ENCODE measurements at places on chromosomes 16 and 17.

- DNase-seq = no peak
Observed at GRCh38 chr17:1486802-1487695, 5.4 kb downstream of the MYO1C start.

GRCh38 chr16:27853101-27853500 is 210.4 kb downstream of the GSG1L start:
- no peak for DNase-seq

- DNase-seq = peak; percentile 34
Observed at GRCh38 chr17:50213026-50214022, 11.9 kb upstream of the COL1A1 start.

- no peak for DNase-seq
Observed at GRCh38 chr17:32484628-32485027, 2.2 kb upstream of the CDK5R1 start.

DNA sequence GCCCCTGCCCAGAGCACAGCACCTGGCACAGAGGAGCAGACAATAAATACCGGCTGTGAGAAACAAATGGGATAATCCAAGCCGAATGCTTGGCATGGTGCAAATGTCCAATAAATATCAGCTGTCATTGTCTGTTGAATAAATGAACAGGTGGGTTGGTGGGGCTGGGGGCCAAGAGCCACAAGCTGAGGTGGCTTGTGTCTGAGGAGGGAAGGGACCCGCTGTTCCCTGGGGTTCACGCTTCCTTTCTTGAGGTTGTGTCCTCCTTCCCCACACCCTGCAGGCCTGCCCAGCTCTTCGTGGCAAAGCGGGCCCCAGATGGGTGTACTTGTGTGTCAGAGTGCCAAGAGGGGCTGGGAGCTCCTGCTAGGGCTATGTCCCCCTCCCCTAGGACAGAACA is 38.6 kb downstream of the ARHGAP27 start:
- no peak for DNase-seq

DNA sequence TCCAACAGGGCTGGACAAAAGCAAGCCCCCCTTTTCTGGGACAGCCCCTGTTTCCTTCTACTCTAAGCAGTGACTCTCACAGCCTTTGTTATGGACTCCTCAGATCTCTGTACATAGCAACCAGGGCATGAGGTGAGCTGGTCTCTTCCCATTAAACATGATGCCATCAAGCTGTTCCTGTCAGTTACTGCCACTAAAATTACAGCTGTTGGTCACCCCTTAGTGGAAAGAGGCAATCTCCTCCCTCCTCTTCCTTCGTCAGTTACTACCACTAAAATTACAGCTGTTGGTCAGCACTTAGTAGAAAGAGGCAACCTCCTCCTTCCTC is 95.2 kb upstream of the SMIM36 start:
- DNase-seq = no peak

DNA sequence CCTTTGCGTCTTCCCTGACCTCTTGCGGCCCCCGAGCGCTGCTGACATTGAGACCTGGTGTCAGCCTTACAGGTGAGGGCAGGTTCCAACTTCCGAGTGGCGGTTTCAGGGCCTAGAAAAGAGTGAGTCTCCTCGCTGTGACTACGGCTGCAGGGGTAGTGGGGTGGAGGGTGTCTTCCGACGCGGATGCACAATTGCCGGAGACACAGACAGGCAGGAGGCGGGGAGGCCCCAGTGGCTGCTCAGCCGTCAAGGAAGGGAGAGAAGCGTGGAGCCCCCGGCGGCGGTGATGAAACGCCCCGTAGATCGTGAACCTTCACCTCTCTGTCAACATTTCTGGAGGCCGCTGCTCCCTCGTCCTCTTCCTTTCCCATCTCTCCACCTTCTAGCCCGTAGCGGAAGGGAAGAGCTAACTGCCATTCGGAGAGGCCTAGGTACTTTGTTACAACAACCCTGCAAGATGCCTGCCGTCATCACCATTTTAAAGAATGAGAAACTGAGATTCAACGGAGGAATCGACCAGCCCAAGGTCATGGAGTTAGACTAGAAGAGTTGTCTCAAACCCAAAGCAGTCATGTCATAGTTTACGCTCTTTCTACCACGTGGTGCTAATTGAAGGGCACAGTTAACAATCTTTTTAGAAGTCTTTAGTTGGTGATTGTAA is 485 bp downstream of the DNAJA3 start:
- DNase-seq = no peak

DNA sequence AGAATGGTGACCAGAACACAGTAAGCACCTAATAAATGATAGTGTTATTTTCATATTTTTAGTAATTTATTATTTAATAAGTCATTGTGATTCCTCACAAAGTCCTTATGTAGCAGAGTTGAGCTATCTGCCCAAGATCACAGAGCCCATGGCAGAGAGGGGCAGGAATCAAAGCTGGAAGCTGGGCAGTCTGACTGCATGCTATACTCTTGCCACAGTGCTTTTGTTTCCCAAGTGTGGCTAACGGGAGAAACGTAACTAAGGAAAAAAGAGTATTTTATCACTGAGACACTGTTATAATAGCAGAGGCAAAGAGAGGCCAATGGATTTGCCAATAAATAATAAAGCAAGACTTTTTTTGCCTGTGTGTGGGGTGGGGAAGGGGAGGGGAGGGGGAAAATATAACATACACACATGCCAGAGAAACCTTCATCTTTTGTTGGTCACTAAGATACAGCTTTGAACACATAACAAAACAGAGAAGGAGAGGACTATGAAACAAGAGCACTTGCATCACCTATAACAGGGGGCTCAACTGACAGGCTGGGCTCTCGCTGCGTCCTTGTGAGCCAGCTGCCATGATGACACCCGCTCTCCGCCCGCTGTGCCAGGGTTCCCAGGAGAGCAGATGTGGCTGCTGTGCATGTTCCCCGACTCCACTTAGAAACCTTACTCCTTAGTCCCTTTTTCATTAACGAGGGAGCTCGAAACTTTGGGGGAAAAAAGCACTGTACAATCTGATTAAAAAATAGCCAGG is 10.1 kb downstream of the CSNK2A2 start:
- no peak for DNase-seq

GRCh38 chr17:37742116-37742761 is 2.6 kb downstream of the HNF1B start:
- DNase-seq = no peak

- no peak for DNase-seq
Observed at GRCh38 chr17:7897773-7898172, 9.2 kb downstream of the CHD3 start.

DNA sequence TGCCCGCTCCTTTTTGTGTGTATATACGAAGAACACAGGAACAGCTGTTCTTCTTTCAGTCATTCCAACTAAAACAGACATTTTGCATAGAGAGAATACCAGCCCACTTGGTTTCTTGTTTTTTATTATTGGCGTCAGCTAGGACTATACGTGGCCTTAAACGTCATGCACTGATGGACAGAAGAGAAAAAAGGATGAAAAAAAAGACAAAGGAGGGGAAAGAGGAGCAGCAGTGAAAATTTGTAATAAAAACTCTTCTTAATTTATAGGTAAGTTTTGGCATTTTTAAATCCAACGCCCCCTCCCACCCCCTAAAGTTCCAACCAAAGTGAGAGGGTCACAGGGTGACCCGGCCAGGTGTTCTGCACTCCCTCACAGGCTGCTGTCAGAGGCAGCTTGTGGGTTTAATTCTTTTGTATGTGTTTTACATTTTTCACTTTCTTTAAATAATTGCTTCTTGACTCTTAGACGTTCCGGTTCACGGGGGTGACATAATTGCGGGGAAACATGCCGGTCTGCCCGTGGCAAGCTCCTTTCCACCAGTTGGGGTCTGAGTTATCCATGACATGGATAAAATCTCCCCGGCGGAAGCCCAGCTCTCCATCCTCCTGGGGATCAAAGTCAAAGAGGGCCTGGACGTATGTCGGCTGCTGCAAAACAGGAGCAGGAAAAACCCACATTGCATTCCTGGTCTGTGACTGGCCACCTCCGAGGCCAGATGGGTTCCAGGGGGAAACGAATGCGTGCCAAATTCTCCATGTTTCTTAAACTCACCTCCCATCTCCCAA is 30.9 kb upstream of the SLC25A19 start:
- DNase-seq = no peak

DNA sequence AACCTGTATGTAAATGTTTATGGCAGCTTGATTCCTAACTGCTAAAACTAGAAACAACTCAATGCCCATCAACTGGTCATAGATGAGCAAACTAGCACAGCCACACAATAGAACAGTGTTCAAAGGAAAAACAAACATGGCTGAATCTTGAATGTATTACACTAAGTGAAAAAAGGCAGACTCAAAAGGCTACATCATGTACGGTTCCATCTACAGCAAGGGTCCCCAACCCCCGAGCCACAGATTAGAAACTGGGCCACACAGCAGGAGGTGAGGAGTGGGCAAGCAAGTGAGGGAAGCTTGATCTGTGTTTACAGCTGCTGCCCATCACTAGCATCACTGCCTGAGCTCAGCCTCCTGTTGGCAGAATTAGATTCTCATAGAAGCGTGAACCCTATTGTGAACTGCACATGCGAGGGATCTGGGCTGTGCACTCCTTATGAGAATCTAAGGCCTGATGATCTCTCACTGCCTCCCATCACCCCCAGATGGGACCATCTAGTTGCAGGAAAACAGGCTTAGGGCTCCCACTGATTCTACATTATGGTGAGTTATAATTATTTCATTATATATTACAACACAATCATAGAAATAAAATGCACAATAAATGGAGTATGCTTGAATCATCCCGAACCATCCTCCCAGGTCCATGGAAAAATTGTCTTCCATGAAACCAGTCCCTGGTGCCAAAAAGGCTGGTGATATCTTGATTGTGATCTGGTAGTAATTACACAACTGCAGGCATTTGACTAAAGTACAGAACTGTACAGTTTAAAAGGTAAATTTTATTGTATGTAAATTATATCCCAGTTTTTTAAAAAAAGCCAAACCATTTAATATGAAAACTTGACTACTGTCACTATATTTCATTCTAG is 7.7 kb downstream of the CEP20 start:
- no peak for DNase-seq

- DNase-seq = no peak
Observed at GRCh38 chr16:50605733-50606430, 57.7 kb downstream of the NKD1 start.

DNA sequence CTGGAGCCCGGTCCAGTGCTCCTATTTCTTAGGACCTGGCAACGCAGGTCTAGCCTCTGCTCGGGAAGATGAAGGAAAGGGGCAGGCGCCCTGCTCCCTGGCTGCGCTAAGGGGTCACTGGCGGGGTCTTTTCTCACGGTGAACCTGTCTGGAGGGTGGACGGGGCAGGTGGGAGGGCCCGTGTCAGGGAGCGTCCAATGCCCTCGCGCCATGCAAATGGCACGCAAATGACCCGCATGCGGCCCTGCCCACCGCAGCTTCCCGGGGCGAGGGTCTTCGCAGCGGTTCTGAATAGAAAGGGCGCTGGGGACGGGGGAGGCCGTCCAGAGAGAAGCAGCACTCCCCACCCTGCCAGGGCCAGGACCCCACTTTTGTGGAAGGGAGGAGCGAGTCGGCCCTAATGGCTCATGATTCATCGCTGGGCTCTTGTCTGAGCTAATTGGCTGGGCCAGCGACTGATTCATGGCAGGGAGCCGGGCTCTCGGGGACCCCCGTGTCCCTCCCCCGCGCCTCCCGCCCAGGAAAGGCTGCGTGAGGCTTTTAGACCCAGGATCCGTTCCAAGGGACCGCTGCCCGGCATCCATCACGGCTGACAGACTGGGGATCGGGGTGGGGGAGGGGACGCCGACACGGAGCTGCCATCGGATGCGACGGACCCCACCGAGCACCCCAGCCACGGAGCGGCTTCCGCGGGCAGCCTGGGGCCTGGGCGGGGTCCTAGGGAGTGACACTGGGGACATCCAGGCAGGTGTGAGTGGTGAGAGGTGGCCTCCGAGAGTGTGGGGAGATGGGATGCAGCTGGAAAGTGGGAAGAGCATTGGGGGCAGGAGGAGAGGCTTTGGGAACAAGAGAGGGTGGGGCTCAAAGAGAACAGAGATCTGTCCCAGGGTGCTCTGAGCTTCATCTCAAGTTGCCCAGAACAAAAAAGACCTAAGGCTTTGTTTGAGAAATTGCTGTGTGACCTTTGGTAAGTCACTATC is 25.0 kb upstream of the NGFR start:
- no peak for DNase-seq

DNA sequence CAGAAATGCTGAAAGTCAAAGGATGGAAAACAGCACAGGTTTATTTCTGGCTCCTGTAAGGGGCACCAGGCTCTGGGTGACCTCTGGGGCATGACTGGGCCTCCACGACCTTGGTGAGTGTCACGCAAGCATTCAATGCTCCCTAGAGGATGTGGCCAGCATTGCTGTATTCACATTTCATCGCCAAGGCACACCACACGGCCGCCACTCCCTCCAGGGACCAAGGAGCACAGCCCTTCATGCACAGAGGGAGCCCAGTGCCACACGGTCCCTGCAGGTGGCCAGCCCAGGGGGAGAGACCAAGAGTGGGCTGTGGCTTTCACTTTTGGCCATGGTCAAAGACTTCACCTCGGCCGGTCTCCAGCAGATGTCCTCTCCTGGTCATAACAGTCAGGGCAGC is 137.4 kb upstream of the TNRC6C start:
- DNase-seq = no peak

- no peak for DNase-seq
Observed at GRCh38 chr17:57478478-57479250, 222.3 kb downstream of the MSI2 start.

DNA sequence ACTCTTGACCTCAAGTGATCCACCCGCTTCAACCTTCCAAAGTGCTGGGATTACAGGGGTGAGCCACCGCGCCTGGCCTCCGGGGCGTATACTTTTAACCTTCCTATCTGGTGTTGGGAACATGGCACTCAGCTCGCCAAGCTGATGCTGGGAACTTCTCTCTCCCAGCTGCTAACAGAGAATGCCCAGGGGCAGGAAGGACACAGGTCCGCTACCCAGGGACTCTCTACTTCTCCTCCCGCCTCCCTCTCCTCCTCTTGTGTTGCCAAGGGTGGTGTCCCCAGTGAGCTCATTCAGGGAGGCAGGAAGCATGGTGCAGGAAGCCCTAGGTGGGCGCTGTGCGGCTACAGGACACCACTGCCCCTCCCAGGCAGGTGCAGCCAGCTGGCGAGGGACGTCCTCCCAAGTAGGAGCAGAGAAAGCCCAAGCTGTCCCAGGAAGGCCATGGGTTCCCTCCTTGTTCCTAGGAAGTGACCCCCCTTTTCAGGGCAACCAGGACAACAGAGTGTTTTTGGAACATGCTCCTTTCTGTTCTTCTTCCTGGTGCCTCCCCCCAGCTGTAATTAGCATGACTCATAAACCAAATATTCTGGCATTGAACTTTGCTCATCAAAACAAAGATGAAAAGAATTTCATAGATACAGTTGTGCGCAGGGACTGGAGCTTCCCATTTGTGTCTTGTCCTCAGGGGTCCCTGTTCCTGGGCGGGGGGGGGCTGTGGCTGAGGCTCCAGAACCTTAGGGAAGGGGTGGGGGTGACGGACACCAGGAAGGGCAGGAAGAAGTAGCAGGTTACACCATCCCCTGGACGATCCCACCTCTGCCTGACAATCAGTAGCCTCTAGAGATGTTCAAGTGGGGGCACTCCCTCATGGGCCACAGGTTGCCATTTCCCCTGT is 2.7 kb downstream of the C1QTNF1 start:
- no peak for DNase-seq

GRCh38 chr17:30805944-30806456 is 18.5 kb downstream of the CRLF3 start:
- no peak for DNase-seq

- peak; percentile 72 for DNase-seq
Observed at GRCh38 chr16:31179219-31179746, 656 bp upstream of the FUS start.

GRCh38 chr17:48510761-48511604 is 19.8 kb downstream of the HOXB1 start:
- DNase-seq = no peak

Data from stimulated activated CD8-positive, alpha-beta memory T cell treated with anti-CD3 and anti-CD28 coated beads, Interleukin-7, amount 100 ng/mL, for 48 hours (primary cell).